NCI-H2029 treated with DMSO at 0.1 percent for 48 hours (cell line): ENCODE measurements at places on chromosomes 3 and 15.

- DNase-seq, result no peak
Observed at GRCh38 chr3:190810957-190811356, 51.5 kb downstream of the GMNC start.

DNA sequence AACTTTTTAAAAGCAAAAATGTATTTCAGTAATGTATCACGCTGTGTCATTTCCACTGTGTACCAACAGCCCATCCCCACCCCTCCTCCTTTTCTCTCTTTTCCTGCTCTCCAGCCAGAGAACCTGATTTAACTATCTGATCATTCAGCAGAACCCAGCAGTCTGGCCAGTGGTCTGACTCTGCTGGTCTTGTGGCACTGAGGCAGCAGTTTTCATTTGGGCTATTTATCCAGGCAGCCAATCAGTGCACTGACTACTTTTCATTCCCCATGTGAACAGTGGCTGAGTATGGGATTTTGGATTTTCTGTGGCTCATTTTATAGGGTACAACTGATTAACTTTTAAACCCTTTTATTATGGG, 56.3 kb downstream of the GPR171 start:
- no peak for DNase-seq

DNA sequence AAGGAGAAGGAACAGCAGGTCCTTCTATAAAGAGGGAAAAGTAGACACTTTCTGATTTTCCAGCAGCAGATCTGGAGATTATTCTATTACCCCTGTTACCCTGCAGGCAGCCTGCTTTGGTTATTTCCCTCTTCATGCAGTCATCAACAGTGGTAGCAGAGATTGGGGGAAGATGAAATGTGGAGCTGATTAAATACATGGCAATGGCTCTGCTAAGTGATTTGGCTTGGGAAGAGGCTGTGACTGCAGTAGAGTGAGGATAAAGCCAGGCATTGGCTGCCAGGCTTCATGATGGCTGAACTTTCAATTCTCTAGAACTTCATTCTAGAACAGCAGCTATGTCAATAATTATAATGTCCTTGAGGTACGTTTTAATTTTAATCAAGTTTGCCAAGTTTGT, 29.1 kb downstream of the PTX3 start:
- DNase-seq, result no peak

- no peak for DNase-seq
Observed at GRCh38 chr3:43612419-43612818, 9.4 kb downstream of the ANO10 start.
